ENCODE measurements at places on chromosomes 11 and 22.

DNA sequence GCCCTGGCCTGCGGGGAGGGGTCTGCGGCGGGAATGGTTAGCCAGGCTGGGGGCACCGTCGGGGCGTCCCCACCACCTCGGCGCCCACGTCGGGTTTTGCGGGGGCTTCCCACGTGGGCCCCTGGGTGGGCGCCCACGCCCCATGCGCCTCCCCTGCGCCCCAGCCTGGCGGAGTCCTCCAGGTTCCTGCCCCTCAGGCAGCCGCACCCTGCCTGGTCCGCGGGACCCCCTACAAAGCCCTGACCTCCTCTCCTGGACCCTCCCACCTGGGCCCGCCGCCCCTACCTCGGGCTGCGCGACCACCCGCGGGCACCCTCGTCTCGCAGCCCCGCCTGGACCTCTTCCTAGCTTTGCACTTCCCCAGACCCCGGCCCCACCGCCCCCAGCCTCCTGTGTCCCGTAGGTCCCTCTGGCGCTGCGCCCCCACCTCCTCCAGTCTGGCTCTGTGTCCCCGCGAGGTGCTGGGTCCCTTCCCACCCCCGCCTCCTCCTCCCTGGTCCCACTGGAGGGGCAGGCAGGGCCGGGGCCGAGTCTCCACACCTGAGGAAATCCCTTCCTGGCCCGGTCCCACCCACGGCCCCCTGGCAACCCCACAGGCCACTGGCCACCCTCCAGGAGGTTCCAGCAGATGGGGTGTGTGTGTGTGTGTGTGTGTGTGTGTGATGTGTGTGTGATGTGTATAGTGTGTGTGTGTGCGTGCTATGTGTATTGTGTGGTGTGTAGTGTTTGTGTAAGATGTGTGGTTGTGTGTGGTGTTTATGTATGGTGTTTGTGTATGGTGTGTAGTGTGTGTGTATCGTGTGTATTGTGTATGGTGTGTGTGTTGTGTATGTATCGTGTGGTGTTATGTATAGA lies 11.8 kb downstream of the PIM3 start:
- no peak for DNase-seq

DNA sequence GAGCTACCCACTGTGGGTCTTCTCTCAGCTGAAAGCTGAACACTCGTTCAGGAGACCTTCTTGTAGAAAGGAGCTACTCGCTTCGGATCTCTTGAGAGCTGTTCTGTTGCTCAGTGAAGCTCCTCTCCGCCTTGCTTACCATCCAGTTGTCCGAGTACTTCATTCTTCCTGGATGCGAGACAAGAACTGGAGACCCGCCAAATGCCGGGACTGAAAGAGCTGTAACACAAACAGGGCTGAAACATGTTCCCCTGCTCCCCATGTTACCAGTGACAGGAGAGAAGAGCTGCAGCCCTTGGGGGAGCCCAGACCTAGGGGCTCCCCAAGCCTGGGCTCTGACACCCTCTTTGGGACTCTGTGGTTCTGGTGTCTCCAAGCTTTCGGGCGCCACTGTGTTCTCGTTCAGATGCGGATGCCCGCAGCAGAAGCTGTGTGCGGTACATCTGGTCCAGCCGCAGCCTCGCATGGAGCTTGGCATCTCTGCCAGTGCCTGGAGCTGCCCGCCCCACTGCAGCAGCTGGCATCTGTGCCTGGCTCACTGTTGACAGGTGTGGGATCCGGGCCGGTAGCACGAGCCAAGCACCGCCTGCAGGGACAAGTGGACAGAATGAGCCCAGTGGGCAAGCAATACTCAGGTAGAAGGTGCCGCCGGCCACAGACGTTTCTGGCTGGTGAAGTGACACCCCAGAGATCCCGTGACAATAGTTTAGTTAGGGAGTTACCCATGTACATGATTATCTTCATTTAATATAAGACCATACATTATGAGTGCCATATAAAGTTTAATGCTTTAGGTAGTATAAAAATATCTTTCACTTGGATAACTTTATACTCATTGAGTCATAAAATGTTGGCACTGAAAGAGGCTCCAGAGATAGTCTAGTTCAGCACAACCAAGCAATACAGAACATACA lies 49.1 kb downstream of the EMSY start:
- DNase-seq = no peak

DNA sequence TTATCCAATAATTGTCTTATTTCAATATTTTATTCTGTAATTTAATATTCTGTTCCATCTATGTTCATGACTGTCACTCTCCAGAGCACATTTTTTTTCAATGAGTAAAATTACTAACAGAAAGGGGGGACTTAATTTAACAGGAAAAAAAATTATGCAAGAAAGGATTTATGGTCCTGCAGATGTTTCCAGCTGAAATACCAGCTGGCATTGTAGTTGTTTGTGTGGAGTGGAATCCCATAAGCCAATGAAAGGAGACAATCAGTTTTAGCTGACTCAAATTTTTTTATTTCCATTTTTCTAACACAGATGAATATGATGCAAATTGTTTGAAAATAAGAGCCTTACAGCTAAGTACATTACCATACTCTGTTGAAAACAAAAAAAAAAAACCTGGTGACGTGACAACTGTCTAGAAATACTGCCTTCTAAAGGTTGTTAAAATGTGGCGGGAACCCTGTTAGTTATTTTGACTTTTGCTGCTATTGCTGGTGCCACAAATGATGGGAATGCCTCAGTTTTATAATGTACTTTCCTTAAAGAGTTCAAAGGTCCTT lies 389.1 kb downstream of the ETS1 start:
- no peak for DNase-seq

GRCh38 chr22:30024231-30024630 lies 56.0 kb upstream of the HORMAD2 start:
- no peak for DNase-seq

DNA sequence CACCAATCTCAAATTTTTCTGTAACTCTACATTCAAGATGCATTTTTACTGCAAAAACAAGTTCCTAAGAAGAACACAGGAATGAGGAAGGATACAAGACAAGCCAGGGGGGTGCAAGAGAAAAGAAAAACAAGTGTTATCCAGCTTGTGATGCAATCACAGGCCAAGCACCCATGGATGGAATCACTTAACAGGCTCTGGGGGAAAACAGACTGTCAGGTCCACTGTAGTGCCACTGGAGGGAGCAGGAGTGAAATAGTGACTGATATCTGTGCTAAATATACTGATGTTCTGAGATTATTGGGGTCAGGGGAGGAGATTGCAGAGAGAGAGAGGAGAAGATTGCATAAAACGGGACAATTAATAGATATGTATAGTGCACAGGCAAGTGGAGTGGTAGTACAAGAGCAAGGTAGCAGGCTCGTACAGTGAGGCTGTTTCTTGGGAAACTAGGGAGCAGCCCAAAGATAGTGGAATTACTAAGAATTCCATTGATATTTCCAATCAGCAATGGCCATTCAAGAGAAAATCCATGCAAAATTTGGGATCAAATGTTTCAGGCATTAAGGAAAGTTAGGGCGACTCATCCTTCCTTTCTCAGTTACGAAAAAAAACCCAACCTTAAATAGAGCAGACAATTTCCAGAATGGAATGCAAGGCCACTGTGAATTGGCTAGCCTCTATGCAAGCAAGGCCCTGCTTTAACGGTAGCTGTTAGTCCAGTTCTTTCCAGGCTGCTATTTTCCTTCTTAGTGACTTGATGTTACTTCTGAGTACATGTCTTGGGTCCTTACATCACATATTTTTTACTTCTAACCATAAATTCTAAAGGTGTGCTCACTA lies 52.2 kb upstream of the CEP126 start:
- no peak for DNase-seq

DNA sequence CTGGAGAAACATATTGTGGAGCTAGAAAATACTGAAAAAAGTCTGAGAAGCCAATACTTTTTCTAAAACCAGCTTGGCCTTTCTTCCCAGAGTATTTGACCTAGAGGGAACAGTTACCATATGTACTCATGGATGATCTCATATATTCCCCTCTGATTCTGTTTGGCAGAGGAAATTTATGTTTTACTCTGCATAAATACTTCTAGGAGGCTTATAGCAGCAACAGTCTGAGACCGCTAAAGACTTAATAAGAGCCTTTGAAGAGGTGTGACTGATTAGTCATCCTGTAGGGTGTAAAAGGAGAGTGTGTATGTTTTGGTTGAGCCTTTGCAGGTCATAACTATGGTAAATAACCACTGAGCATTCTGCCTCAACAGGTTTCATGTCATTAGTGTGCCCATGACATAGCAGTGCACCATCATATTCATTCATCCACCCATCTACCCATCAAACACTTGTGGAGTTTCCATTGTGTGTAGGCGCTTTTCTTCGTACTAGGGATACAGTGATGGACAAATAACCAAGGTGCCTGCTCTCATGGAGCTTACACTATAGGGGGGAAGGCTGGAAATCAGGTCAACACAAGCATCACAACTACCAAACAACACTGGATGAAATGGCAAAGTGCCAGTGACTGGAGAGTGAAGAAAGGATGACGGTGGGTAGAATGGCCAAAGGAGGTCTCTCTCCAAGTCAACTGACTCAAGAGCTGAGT lies 44.5 kb downstream of the TRAF6 start:
- DNase-seq = no peak

DNA sequence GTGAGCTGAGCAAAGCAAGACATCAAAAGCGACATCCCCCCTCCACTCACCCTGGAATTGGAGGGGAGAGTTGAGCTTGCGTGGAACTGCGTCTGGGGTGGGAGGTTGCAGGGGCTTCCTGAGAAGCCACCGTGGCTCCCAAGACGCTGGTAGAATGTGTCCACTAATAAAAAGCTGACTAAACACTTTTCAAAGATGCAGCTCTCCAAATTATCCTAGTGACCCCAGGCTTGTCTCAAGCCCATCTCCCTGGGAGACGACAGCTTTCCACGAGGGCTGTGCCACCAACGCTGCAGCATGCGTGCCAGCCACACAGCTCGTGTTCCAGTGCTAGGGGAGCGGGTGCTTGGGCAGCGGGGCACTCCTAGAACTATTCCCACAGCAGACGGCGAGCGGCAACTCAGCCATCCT lies 6.3 kb upstream of the GAL start:
- no peak for DNase-seq

- DNase-seq = no peak
Measured at GRCh38 chr11:14679662-14680061, 36.1 kb downstream of the PDE3B start.

GRCh38 chr11:36500315-36500721 lies 9.8 kb downstream of the TRAF6 start:
- no peak for DNase-seq

DNA sequence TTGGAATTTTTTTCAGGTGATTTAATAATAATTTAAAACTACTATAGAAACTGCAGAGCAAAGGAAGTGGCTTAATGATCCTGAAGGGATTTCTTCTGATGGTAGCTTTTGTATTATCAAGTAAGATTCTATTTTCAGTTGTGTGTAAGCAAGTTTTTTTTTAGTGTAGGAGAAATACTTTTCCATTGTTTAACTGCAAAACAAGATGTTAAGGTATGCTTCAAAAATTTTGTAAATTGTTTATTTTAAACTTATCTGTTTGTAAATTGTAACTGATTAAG lies 3.4 kb downstream of the MALAT1 start:
- DNase-seq = no peak

- peak; percentile 44 for DNase-seq
Measured at GRCh38 chr11:116691771-116692177, 81.0 kb downstream of the BUD13 start.

DNA sequence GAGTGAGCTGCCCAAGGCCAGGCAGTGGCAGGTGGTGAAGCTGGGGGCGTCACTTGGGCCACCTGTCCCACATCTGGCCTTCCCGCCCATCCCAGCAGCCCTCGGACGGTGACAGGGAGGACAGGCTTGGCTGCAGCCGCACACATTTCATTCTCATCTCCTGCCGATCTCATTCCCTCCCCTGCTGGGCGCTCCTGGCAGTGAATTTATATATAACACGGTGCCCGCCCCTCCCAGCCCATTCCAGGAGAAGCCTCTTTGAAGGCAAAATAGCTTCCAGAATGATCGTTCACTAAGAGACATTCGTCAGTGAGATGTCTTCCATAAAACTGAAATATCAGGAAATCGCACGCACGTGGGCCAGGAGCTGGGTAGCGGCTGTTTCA lies 861.3 kb downstream of the TBC1D22A start:
- DNase-seq = no peak

- DNase-seq = no peak
Measured at GRCh38 chr11:133326849-133327248, 205.5 kb downstream of the OPCML start.

DNA sequence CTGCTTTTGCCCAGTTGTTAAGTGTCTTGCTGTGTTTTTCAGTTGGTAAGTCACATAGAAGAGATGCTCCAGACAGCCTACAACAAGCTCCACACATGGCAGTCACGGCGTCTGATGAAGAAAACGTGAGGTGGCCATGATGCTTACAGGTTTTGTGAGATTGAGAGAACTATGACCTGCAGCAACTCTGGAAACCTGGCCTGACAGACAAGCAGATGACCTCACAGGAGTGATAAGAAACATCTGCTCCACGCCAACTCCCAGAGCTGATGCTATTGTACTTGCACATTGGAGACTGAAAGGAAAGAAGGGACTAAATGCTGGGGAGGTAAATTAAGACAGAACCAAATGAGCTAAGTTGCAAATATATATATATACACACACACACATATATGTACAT lies 28.6 kb upstream of the LDHA start:
- no peak for DNase-seq

GRCh38 chr22:22684580-22685561 lies 40.5 kb downstream of the GGTLC2 start:
- DNase-seq = no peak

DNA sequence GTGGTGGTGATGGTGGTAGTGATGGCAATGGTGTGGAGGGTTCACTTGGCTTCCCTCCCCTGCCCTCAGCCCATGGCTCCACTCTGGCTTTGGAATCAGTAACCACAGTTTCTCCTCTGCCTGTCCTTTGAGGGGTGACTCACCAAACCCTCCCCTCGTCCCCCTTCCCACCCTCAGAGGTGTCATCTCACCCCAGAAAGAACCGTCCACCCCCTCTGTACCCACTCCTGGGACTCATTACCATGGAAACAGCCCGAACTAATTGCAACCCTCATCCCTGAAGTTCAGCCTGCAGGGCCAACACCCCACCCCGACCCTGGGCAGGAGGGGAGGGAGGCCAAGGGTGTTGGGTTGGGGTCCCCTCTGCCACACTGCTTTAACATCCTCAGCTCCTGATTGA lies 26.6 kb downstream of the PHLDB1 start:
- no peak for DNase-seq

DNA sequence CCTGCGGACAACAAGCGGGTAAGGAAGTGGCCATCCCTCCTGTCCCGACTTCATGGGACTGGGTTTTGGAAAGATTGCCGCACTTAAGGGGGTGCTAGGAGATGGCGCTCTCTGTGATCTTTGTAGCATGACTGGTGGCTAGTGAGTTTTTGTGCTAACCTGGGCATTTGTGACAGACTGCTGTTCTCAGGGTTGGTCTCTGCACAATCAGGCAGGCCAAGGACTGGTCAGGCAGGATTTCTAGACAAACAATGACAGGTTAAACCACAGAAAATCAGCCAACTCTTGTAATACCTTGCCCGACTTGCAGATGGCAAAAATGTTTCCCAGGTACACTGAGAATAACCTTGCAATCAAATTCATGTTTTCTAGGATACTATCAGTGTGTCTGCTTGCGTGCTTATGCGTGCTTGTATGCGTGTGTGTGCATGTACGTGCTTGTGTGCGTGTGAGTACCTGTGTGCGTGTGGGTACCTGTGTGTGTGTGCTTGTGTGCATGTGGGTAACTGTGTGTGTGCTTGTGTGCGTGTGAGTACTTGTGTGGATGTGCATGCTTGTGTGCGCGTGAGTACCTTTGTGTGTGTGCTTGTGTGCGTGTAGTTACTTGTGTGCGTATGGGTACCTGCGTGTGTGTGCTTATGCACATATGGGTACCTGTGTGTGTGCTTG lies 25.6 kb upstream of the SORL1-AS1 start:
- DNase-seq = no peak

Data from hypothalamus (tissue), 51 donors.